ENCODE measurements at places on chromosomes 1 and 21.

DNA sequence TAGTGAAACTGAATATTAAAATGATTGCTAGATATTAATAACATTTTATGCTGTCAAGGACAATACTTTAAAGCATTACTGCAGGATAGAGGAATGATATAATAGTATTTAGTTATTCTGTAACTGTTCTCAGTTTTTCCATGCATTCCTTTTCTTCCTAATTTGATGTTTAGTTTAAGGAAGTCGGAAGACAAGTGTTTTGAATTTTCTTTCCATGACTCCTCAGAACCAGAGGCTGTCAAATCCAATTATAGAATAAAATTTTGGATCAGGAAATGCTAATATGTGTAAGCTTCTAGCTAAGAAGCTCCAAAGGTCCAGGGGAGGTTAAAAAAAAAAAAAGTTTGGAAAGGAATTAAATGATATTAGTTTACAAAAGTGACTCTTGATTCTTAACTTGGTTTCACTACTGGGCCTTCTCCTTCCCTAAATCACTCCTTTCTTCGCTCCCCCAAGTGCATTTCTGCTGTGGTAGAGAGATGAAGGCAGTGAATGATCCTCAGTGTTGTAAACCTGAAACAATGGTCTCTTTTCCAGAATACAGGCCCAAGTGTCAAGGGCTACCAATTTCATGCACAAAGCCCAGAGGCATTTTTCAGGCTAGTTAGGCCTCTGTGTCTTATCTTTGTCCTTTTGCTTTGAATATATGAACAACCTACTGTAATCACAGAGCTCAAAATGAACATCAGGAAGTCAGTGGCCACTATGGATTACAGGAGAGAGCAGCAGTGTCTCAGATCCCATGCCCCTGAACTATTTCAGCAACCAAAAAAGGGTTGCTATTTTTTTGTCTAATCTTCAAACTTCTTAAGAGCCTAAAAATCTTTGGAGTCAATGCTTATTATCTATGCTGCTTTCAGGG, 6.2 kb downstream of the ADSS2 start:
- DNase-seq, result peak; percentile 41

DNA sequence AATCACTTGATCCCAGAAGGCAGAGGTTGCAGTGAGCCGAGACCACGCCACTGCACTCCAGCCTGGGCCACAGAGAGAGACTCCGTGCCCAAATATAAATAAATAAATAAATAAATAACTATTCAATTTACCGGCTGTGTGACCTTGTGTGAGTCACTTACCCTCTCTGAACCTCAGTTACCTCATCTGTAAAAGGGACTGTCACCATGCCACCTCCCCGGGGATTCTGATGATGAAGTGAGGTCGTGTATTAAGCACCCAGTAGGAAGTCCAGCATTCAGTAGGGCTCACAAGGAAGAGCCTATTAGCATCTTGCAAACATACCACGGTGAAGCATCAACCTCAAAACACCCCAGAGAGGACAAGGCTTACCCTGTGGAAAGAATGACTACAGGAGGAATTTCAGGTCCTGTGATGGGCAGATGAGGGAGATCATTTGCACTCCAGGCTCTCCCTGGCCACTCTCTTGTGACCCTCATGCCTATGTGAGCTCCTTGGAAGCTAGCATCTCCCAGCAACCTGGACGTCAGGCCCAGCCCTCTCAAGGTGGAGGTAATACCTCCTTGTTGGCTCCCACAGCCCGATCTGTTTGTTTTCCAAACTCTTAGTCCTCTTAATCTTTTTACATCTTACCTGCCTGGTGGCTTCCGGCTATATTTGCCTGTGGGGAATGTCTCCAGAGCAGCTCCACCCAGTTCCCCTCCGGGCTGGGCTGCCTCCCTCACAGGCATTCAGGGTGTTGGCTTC, 7.6 kb upstream of the C1QA start:
- DNase-seq, result no peak

- DNase-seq, result peak; percentile 84
Measured at GRCh38 chr1:51421964-51422363, 91.6 kb upstream of the TTC39A start.

DNA sequence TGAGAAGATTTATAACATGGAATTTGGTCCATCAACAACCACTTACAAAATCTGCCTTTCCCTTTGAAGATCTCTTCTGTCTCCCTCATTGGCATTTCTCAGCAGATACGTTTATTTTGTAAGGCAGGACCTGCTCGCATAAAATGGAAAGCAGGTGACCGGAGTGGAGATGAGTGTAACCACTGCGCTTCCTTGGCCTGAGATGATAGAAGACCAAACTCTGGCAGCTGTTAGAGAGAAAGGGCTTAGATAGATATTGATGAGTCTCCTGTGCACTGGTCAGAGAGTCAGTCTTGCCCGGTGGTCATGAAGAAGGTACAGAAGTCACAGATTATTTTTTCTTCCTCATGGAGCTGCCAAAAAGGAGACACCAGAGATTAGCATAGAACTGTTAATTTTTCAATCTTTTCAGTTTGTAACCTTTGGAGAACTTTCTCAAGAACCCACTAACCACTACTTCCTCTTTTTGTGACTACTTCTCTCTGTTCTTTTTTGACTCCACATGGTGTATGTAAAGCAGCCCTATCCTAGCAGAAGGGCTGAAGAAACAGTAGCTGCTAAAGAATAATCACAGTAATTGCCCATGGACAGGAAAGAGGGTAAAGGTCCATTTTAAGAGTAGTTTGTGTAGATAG, 47.6 kb downstream of the FCRL3 start:
- no peak for DNase-seq

- peak; percentile 76 for DNase-seq
Measured at GRCh38 chr1:107405236-107405635, 264.4 kb downstream of the NTNG1 start.

DNA sequence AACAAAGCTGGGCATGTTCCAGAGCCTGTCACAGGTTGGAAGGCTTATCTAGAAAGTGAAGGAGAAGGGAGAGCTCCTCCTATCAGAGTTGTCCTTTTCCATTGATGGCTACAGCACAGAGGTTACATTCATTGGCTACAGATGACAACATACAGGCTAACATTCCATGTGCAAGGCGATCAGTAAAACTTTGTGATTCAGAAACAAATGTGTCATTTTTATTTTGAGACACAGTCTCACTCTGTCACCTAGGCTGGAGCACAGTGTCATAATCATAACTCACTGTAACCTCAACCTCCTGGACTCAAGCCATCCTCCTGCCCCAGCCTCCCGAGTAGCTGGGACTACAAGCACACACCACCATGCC, 32.6 kb downstream of the TRIM67 start:
- DNase-seq, result no peak

DNA sequence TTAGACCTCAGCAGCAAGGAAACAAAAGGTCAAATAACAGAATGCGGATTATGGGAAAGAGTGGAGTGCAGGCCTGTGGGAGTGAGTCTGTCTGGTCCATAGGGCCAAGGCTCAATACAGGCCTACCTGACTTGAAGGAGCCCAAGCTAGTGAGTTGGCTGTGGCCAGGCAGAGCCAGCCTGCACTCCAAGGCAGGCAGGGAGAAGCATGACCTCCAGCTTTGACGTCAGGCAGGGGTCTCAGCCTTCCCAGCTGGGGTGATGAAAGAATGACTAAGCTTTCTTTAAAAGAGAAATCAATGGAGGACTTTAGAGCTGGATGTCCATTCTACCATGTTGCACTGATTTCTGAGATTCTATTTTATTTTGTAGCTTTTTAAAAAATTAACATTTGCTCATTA, 62.8 kb downstream of the RHOU start:
- peak; percentile 20 for DNase-seq

GRCh38 chr1:180415985-180416633, 86.3 kb downstream of the ACBD6 start:
- DNase-seq, result peak; percentile 64

GRCh38 chr1:29238620-29239002, 2.3 kb downstream of the PTPRU start:
- DNase-seq, result no peak

- no peak for DNase-seq
Measured at GRCh38 chr1:170687621-170688020, 23.7 kb downstream of the PRRX1 start.

- DNase-seq, result no peak
Measured at GRCh38 chr1:24441480-24441879, 25.9 kb downstream of the NIPAL3 start.

- no peak for DNase-seq
Measured at GRCh38 chr1:214290424-214291037, 9.6 kb downstream of the SMYD2 start.

GRCh38 chr1:31095298-31095981, 29.9 kb upstream of the PUM1 start:
- DNase-seq, result peak; percentile 88

- no peak for DNase-seq
Measured at GRCh38 chr21:43347461-43348169, 79.3 kb downstream of the SIK1 start.

GRCh38 chr1:12314333-12314903, 84.6 kb downstream of the VPS13D start:
- DNase-seq, result peak; percentile 68

GRCh38 chr1:31784356-31785019, 20.3 kb upstream of the ADGRB2 start:
- no peak for DNase-seq

DNA sequence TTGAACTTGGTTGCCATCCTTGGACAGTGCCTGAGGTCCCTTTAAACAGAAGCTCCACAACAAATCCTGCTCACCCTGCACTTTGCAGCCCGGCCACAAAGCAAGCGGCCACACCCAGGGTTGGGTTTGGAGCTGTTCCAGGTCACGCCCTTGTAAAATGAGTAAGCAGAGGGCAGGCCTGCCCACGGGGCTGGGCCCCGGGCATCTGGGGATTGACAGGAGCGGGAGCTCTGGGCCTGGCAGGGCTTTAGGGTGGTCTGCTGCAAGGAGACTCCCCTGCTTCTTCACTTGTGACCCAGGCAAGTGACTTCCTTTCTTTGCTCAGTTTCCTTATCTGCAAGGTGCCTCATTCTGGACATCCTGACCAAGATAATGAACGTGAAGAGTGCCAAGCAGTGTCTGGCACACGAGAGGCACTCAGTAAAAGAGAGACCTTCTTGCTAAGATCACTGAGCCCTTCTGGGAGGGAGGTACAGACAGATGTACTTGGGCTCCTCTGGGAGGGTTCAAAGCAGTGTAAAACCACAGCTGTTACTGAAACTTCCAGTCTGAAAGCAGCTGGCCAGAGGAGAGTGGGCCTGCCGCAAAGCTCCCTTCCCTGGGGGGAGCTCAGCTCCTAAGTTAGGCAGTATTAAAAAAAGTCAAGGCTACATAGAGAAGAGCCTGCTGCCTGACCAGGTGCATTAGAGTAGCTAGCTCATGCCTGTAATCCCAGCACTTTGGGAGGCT, 2.6 kb downstream of the E2F2 start:
- peak; percentile 86 for DNase-seq

DNA sequence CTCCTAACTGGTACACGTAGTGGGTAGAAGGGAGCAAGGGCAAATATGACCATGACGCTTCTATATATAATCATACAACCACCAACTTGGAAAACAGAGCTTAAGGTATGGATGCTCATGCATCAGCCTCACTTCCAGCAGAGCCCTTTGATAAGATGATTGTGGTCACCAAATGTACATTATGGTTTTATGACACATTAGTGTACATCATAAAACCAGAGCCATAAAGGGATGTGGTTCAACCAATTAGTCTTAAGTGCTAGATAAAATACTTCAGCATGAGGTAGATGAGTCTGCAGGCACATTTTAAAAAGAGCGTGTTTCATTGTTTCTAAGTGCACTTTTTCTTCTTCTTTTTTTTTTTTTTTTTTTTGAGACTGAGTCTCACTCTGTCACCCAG, 43.7 kb downstream of the NIBAN1 start:
- no peak for DNase-seq

- no peak for DNase-seq
Measured at GRCh38 chr1:110266834-110267233, 56.7 kb downstream of the KCNC4 start.

- DNase-seq, result no peak
Measured at GRCh38 chr1:178593515-178593914, 80.6 kb downstream of the TEX35 start.

DNA sequence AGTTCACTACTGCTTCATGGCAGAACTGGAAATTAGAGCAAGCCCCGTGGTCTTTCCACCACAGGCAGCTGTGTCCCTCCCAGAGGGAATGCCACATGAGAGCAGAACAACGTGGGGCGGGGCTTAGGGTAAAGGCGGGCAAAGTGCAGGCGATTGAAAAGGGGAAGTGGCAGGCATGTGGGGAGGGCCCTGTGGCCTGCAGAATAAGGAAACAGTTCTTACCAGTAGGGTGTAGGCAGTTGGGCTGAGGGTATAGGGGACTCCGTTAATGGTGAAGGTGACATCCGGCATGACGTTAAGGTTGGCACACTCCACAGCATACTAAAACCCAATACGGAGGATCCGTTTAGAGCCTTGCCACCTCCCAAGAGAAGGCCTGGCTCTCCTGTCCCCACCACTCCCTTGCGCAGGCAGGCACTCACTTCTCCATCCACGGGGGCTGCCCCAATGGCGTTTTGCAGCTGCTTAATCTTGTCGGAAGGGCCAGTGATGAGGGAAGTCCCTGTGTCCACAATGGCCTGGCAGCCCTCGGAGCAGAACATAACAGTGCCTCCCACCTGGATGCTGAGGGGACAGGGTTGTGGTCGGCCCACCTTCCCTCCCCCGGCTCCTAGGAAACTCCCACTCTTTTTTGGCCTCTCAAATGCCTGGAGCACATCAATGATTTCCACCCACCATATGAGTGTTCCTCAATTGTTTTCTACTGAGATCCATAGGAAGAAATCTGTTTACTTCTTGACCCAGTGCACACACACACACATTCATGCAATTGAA, 9.1 kb upstream of the RAB7B start:
- no peak for DNase-seq

DNA sequence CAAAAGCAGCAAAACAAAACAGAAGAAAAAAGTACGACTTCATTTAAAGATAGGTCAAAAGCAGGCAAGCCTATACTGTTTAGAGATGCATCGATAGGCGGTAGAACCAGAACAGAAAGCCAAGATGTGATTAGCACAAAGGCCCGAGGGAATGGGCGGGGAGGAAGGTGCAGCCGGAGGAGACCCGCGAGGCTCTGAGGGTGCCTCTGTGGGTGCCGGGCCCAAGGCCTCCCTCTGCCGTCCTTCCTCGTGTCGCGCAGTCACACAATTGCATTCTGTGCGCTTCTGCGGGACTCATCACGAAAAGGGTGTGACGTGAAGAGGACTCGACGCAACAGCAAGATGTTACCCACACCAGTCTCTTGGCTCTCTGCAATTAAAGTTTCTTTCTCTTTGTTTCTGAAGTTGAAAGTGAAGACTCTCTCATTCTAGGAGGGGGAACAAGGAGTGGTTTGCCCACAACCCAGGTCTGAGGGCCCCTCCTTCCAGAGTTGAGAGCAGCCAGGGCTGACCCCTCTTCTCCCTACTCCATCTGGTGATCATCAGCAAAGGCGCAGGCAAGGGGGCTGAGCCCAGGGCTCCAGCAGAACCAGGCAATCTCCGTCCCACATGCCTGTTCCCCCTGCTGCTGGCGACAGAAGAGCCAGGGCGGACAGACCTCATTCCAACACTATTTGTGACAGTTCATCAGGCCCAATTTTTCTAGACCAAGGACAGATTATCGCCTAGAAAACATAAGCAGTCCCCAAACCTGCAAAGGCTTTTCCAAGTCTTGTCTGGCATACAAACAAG, 41.0 kb downstream of the NPHP4 start:
- DNase-seq, result no peak
